CD4-positive, alpha-beta T cell treated with Interleukin-15 for 1 hour (primary cell): ENCODE measurements at places on chromosomes 5 and 9.

GRCh38 chr9:112771359-112772214 lies 21.0 kb downstream of the SNX30 start:
- DNase-seq: no peak

DNA sequence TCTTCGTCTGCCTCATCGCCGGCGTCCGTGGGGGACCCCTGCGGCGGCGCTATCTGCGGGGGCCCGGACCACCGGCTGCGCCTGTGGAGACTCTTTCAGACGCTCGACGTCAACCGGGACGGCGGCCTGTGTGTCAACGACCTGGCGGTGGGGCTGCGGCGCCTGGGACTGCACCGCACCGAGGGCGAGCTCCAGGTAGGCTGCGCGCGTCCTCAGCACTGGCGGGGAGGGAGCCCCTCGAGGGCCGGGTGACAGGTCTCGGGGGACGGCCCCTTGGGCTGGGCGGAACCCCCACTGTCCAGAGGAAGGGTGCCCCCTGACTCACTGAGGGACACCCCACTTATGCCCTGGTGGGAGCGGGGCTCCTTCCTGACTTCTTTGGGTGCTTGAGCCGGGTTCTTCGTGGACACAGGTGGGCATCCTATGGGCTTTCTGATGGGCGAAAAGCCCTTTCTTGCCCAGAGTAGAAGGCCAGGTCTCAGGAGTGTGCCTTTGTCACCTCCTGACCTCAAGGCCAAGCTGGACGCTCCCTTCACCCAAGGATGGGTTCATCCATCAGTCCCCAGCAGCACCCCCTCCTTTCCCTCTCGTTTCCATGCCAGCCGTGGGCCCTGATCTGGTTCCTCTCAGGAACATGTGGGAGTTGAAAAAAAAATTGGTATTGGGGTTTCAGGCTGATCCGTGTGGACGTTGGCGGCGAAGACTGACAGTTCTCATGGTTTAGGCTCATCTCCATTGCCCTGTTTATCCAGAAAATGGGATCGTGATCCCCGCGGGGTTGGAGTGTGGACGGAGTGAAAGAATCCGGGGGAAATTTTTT lies 564 bp downstream of the SLC25A25 start:
- DNase-seq: no peak

DNA sequence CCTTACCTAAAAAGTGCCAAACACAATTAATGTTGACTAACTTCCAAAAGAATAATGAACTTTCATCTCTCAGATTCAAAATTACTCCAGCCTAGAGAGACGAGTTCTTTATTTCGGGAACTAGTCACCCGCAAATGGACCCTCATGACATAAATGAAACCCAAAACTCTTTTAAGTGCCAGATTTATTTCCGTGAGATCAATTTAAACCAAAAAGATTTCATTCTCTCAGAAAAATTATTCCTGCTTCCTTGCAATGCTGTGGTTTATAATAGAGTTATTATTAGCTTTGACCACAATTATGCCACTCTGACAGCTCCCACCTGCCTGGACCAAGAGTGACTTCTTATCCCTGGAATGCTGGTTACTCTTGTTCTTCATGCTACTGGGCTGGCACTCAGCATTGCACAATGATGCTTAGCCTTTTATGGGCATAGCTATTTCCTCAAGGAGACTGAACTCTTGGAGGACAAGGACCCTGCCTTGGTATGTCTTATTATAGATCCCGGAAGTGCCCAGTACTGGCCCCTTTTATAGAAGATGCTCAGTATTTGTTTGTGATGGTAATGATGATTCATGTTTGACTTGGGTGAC lies 183.5 kb downstream of the SNX18 start:
- no peak for DNase-seq

DNA sequence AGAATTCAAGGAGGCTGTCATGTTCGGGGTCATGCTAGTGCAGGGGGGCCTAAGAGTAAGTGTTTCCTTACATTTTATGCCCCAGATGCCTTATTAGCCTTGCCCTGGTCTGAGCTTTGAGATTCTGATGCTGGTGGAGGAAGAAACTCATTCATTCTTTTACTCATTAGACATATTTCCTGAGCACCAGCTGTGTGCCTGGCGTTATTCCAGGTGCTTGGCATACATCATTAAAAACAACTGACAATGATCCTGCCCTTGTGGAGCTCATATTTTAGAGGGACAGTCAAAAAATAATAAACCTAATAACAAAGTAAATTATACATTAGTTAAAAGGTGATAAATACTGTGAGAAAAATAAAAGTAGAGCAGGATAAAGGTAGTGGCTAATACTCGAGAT lies 138.9 kb upstream of the SGCD start:
- DNase-seq: no peak

GRCh38 chr9:129160712-129161533 lies 17.1 kb downstream of the IER5L start:
- no peak for DNase-seq
